Spleen (tissue), 13 donors: ENCODE measurements at places on chromosomes 1 and 21. TPM values are rescaled to one million over a fixed set of nuclear protein-coding genes. Genes with fewer than 3 reads are reported as not detected.

Gene UMODL1
- total RNA-seq, result 0.09 TPM

Gene SLC35A3
- total RNA-seq, result 25.0 TPM

Gene CCDC30
- 4.1 TPM for total RNA-seq

Gene MAP1LC3C
- not detected for total RNA-seq

Gene ADAM30
- not detected for total RNA-seq

Gene DEGS1
- 76.7 TPM for total RNA-seq
